ENCODE measurements at places on chromosomes 5 and 9.

DNA sequence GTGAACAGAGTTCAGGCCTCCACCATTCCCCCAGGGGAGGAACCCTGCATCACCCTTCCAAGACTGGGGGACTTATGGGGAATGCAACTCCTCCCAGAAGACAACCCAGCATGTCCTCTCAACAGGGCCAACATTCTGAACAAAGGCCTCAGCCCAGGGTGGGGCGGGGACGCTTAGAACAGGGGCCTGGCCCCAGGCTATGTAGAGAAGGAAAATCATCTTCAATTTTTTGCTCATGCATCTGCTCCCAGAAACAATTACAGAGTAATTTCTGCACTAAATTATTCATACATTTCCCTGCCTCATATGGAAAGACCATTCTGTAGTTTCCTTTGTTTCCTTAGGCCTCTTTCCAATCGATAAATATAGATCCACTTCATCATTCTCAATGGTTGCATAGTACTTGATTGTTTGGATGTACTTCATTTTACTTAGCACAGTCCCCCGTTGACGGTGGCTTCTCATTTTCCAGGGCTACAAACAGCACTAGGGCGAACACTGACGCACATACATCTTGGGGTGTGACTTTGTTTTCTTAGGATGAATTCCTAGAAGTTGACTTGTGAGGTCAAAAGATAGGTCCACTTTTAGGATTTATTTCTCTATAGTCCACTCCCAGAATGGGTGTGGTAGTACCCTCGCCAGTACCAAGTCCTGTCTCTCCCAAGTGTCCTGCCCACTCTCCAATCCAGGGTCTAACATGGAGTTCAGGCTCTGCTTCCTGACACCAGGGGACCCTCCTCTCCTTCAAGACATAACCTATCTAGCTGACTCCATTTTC, 27.2 kb upstream of the SMU1 start:
- no peak for DNase-seq

- DNase-seq: no peak
Measured at GRCh38 chr5:11143456-11144267, 382.6 kb upstream of the DAP start.

DNA sequence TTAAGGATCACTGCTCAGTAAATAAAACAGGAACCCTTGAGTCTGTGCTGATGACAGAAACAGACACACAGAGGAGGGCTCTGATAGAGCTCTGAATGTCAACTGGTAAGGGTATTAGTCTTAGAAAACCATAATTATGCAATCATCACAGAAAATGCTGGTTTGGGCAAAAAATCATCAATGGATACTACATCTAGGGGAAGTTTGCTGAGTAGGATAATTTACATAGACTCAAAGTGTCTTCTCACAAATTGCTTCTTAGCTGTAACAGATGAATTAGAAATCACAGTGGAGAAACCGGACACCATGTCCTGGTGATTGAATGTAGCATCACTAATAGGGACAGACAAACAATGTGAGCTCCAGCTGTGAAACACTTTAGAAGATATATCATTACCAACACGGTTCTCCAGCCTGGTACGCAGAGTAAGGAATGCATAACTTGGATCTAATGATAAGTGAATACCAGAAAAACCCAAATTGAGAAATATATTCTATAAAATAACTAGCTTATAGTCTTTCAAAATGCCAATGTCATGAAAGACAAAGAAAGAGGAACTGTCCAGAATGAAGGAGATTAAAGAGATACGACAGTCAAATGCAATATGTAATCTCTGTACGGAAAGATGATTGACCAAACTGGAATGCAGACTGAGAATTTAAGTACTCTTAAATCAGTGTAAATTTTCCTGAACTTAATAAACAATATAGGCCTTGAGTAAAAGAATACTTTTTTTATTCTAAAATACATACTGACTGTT, 17.3 kb downstream of the CHD1 start:
- no peak for DNase-seq

- DNase-seq: no peak
Measured at GRCh38 chr5:128965011-128965637, at the start of gene SLC27A6. Gene SLC27A6 (plus strand): TSS chr5:128965488. CDS start chr5:128966138, 650 bp downstream.

- DNase-seq: no peak
Measured at GRCh38 chr5:122870219-122870856, 24.9 kb downstream of the SNX24 start.

GRCh38 chr5:110925398-110925797, 146.1 kb upstream of the TSLP start:
- no peak for DNase-seq

DNA sequence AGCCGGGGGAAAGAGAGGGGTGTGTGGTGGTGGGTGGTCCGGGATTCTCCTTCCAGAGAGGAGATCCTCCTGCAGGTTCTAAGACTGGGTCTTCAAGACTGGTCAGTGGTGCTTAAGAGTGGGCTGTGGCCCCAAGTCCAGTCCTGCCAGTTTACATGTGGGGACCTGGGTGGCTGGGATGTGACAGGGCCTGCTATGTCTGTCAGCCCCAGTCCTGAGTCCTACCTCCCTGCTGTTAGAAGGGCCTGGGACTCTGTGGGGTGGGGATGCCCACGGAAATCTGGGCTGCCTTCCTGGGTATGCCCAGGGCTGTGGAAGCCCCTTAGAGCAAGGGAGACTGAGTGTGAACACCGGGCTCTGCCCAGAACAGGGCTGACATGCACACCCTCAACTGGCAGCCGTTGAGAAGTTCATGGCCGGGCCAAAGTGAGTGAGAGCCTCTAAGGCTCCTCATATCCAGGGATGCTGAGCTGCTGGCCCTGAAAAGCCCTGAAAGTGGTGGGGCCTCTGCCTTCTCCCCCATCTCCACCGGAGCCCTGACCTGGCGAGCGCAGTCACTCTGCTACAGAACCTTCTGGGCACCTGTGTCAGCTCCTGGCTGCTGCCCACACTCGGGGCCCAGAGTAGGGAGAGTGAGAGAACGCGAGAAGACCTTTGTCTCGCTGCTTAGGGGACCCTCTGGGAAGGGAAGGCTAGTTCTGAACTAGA, 1.7 kb downstream of the PHF2 start:
- no peak for DNase-seq

- DNase-seq: no peak
Measured at GRCh38 chr9:89491694-89492093, 6.2 kb downstream of the SEMA4D start.

Data from NCI-H1436 (cell line).